A673 (cell line): ENCODE measurements at places on chromosomes 1 and 21. TPM values are rescaled to one million over a fixed set of nuclear protein-coding genes. Genes with fewer than 3 reads are reported as not detected.

ATP1A2 gene
- not detected in 2 replicates for total RNA-seq

PRDX6 gene
- total RNA-seq = 270 and 276 TPM in 2 replicates

NBPF20 gene
- 3.9 TPM in 2 replicates for total RNA-seq

IRF6 gene
- total RNA-seq = 0.17 and 0.28 TPM in 2 replicates

FRRS1 gene
- total RNA-seq = 11.1 and 12.1 TPM in 2 replicates
